ENCODE measurements at places on chromosomes 2 and 18.

GRCh38 chr2:188517549-188518215, 226.0 kb downstream of the GULP1 start:
- no peak for DNase-seq

- no peak for DNase-seq
Observed at GRCh38 chr2:239727776-239728600, 297.2 kb downstream of the NDUFA10 start.

DNA sequence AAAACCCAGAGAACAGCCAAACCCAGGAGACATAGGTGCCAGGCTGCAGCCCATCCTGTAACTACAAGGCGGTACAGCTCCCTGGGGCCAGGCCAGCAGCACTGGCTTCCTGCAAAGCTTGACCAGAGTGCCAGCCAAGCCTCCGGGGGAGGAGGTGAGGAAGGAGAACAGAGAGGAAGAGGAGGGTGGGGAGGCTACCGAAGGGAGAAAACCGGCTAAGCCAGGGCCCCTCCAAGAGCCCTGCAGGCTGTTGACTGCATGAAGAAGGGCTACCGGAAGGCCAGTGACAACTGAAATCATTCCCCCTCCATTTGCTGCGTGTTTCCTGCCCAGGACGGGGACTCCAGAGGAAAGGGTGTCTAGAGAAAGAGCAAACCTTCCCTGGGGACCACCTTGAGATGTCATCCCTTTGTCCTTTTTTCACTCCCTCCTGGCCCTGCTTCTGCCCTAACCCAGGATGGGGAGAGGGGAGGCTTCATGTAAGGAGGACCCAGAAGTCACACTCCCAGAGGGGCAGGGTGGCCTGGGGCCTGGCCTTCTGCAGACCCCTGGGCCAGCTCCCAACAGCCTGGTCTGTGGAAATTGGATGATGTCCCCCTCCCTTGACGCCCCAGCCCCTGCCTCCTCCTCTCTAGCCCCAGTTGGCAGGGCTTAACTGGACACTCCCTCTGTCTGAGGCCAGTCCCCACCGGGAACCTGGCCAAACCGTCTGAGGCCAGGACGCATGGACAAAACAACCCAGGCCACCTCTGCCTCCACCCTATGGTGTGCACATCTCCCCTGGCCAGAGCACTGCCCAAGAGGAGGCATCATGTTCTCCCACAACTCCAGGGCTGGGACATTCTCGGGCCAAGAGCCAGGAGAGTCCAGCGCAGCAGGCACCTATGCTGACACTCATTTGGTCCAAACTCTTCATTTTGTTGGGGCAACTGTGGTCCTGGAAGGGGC, 207.8 kb downstream of the CYP26B1 start:
- DNase-seq, result no peak

DNA sequence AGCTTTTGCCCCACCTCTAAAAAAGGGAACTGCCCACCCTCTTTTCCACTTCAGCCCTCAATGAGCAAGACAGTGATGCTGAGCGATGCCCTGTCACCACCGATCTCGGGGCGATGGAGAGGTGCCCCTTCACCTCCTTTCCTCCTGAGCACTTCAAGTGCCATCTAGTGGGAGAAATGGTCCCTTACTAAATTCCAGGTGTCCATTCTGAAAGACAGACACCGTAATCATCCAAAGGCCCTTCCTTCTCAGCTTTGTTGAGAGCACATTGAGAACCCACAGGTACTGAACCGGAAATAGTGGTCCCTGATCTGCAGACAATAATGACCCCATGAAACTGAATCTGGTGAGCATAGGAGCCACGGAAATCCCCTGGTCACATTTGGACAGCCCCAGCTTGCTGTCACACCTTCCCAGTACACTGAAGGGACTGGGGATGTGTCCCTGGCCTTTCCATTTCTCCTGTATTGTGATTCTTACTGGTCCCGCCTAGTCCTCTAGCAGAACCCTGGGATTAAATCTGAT, 38.5 kb downstream of the KCTD18 start:
- peak; percentile 18 for DNase-seq

GRCh38 chr2:1881998-1882397, 137.7 kb upstream of the PXDN start:
- DNase-seq, result no peak

GRCh38 chr2:196742685-196743084, 56.8 kb downstream of the GTF3C3 start:
- DNase-seq, result no peak

GRCh38 chr18:30999186-30999585, 43.4 kb downstream of the DSC3 start:
- no peak for DNase-seq

GRCh38 chr2:118858485-118859156, 11.2 kb upstream of the EN1 start:
- no peak for DNase-seq

GRCh38 chr2:80568011-80568410, 263.5 kb upstream of the LRRTM1 start:
- DNase-seq, result no peak

GRCh38 chr2:41678639-41679038, 369.2 kb upstream of the PKDCC start:
- DNase-seq, result no peak

DNA sequence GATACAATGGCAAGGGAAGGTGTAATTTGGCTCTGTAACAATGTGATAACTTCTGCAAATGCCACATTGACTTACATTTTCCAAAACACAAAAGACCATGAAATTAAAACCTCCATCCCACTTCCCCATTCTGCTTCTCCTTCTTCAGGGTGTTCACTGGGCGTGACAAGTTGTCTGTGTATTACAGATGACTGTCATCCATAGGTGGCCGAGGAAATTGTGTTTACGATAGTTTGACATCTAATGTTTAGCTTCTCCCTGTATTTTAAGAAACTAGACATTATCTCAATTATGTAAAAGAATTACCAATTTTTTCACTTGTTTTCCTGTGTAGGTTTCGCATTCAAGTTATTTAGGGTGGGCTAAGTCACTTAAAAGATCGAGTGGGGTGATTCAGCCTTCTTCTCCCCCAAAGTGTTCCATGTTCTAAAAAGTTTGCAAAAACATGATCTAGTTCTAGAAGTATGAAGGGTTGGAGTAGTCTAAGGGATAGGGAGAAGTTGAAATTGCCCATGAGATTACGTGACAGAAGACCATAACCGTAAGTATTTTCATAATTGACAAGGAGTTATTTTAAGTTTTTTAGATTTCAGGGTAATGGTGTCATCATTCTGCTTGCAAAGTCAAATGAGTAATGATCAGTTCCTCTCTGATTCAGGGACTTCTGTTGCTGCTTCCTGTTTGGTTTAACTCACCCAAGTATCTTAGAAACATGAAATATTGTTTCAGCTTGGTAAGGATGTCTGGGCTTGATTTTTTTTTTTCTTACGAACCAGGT, 25.2 kb upstream of the CYTIP start:
- DNase-seq, result no peak

DNA sequence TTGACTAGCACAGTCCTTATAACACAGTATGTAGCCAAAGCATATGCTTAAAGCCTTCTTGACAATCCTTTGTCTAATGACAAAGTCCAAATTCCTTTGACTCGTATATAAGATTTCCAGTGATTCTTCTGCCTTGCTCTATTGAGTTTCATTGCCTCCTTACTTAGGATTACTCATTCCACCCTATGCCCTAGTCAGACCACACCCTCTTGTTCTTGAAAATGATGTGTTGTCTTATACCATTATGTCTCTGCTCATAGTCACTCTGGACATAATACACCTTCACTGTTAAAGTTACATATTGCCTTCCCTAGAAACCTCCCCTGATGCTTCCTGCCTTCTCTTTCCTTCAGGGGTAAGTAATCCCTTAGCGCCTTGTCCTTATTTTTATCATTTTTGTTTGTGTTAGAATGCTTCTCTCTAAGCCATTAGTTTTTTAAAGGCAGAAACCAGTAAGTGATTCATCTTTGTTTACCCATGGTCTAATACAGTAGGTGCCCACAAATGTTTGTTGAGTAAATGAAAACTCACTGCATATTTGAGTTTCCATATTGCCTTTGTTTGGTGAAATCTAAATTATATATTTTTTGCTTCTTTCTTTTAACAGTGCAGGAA, 19.3 kb downstream of the GPD2 start:
- no peak for DNase-seq

GRCh38 chr2:54675738-54676137, 47.7 kb upstream of the EML6 start:
- no peak for DNase-seq

DNA sequence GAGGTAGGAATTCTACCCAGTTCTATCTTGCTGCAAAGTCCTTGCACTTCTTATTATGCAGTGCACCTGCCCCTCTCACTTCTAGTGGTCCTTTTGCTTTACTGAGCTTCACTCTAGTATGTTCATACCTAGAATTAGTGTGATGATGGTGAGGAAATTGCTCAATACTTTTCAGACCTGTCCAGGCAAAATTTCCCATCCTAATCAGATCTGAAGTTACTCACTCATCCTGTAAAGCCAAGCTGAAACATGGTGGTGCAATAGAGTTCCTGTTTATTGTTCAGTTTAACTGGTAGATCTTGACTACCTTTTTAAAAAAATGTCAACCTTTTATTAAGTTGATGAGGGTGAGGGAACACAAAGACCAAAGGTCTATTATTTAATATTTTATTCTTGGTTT, 12.6 kb upstream of the FIGN start:
- no peak for DNase-seq

GRCh38 chr18:13513021-13513420, 213.3 kb downstream of the FAM210A start:
- DNase-seq, result no peak

DNA sequence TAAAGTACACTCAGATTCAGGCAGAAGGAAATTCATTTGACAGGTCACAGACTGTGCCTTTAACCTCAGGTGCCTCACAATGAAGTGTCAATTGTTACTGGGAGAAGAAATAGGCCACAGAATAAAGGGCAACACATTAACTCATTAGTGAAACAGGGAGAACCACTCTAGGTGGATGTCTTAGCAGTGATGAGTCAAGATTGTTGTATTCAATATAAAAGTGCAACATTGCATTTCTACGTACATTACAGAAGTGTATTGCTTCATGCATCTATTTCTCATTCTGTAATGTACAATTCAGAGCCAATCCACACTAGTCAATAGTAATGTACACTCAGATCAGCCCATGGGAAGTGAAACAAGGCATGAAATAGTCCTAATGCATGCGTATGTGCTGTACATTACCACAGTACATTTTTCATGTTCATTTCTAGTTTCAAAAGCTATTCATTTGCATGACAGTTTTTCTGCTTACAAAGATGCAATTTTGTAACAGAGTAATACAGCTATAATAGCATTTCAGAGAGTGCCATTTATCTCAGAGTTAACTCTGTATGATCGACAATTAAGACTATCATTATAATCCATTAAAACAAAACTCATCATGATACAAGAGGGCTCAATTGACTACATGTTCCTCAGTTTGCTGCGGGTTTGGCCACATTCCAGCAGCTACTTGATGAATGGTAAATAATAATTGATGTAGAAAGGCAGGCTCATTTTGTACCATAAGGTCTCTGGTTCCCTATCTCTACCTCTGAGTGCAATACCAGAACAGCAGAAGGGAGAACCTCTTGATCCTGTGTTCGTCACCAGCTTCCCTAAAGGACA, 12.2 kb upstream of the ARL5A start:
- DNase-seq, result no peak

- no peak for DNase-seq
Observed at GRCh38 chr2:26164641-26165211, 8.2 kb upstream of the GAREM2 start.

GRCh38 chr2:26570083-26570430, 71.1 kb downstream of the CIB4 start:
- no peak for DNase-seq

DNA sequence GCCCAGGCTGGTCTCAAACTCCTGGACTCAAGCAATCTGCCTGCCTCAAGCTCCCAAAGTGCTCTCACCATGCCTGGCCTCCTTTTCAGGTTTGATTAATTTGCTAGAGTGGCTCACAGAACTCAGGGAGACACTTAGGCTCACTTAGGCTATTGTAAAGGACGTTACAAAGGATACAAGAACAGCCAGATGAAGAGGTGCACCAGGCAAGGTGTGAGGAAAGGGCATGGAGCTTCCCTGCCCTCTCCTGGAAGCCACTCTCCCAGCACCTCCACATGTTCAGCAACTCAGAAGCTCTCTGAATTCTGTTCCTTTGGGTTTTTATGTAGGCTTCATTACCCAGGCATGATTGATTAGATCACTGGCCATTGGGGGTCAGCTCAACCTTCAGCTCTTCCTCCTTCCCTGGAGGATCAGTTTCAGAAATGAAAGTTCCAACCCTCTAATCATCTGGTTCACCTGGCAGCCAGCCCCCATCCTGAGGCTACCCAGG, 78.7 kb upstream of the RGPD5 start:
- DNase-seq, result peak; percentile 45

DNA sequence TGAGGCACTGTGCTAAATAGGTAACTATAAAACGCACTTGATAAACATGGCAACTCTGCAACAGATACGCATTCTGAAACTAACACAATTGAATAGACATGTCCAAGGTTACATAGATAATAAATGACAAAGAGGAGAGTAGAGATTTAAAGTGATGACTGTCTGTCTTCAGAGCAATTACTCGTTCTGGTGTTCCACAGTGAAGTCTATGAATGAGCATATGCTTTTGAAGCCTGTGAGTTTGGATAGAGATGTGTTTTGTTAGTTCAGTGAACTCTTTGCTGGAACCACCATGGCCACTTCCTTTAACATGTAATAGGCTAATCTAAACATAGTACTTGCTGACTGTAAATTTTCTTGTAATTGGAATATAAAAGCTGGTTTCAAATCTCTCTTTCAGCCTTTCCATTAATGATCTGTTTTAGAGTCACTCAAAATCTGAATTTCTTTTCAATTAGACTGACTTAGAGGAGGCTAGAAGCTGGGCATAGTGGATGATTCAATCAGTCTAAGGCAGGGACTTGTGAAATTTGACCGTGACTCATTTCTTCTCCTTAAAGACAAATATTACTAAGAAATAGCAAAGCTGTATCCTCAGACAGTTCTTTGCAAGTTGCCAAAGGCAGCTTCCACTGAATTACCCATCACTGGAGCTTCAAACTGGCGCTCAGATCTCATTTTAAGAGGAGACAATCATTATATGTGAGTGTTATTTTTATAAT, 1130.1 kb upstream of the CELF4 start:
- no peak for DNase-seq

- DNase-seq, result no peak
Observed at GRCh38 chr2:241074065-241074818, 27.8 kb downstream of the MTERF4 start.

- DNase-seq, result peak; percentile 1
Observed at GRCh38 chr2:50582164-50582563, 449.8 kb downstream of the NRXN1 start.

DNA sequence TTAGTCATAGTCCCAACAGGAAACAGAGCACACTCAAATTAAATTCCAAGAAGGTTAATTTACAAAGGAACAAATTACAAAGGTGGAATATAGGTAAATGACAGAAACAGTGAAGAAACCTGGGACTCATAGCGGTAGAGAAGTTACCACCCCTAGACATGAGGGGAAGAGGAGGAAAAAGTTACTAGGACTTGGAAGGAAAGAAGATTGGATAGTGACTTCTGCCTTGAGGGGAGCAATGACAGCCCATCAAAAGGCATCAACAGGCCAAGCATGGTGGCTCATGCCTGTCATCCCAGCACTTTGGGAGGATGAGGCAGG, 2.4 kb upstream of the PDE11A start:
- no peak for DNase-seq

Measured in Calu3 (cell line).